Calu3 (cell line): ENCODE measurements at places on chromosomes 3 and 15. TPM values are rescaled to one million over a fixed set of nuclear protein-coding genes. Genes with fewer than 3 reads are reported as not detected.

GRCh38 chr3:30332196-30333021 lies 274.0 kb upstream of the TGFBR2 start:
- DNase-seq, result no peak

GRCh38 chr3:23991306-23991682 lies 46.2 kb downstream of the NR1D2 start:
- no peak for DNase-seq

GRCh38 chr3:4633078-4634004 lies 140.2 kb downstream of the ITPR1 start:
- DNase-seq, result peak; percentile 19

DNA sequence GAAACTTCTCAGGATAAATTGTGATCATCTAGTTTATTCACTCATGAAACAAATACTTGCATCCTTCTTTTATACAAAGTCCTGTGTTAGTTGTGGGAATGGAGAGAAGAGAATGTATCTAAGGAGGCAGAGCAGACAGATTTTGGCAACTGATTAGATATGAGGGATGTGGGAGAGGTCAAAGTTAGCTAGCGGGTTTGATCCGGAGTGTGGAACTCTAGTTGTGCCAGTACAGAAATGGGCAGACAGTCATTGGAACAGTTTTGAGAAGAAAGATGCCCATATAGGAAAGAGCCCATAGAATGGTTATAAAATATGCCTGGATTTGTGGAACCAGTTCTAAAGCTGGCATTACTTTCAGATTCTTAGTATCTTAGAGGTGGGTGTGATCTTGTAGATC lies 141.1 kb downstream of the FNDC3B start:
- no peak for DNase-seq

GRCh38 chr3:150161011-150161410 lies 190.3 kb upstream of the PFN2 start:
- no peak for DNase-seq

Gene GPR87
- total RNA-seq, result 1.2 and 1.5 TPM in 2 replicates

GRCh38 chr15:42640109-42640508 lies 64.7 kb downstream of the STARD9 start:
- no peak for DNase-seq

Gene FMN1
- 5.5 and 7.1 TPM in 2 replicates for total RNA-seq

DNA sequence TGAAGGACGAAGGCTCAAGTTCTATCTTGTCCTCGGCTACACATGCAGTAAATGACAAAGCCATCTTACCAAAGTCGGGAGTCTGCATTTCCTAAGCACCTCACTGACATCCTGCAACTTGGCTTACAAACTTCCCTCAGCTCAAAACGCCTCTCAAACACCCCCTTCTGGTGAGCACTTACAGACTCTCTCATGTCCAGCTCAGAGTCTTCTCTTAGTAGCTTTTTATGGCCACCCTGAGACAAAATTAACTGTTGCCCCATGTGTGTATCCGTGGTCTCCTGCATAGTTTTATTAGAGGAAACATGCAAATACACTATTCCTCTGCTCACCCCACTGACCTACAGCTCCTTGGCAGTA lies 819.7 kb downstream of the FHIT start:
- peak; percentile 1 for DNase-seq

Gene STOML1
- 18.3 and 19.7 TPM in 2 replicates for total RNA-seq

Gene CPNE9
- not detected in 2 replicates for total RNA-seq

DNA sequence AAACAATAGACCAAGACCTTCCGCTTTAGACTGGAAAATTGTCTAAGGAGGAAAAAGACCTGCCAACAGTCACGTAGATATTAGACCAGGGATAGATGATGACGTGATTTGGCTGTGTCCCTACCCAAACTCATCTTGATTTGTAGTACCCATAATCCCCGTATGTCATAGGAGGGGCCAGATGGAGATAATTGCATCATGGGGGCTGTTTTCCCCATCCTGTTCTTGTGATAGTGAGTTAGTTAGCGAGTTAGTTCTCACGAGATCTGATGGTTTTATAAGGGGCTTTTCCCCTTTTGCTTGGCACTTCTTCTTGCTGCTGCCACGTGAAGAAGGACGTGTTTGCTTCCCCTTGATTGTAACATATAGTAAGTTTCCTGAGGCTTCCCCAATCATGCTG lies 31.7 kb upstream of the SUCLG2 start:
- no peak for DNase-seq

DNA sequence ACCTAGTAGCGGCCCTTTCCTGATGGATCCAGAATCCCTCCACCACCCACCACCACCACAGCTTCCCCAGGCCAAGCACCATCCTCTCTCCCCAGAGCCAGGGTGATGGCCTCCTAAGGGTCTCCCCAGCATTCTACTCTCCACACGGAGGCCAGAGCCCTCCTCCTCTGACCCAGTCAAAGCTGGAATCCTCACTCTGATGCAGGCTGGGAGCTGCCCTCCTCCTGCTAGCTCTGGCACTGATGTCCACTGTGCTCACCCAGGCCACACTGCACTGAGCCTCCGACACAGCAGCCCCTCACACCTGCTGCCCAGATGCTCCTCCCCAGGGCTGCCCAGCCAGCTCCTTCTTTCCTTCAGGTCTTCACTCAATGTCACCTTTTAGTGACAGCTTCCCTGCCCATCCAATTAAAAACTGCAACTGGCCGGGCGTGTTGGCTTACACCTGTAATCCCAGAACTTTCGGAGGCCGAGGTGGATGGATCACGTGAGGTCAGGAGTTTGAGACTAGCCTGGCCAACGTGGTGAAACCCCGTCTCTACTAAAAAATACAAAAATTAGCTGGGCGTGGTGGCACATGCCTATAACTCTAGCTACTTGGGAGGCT lies 21.0 kb downstream of the XXYLT1 start:
- no peak for DNase-seq

Gene ULK4
- 8.6 and 8.7 TPM in 2 replicates for total RNA-seq

GRCh38 chr3:34106879-34107278 lies 308.4 kb downstream of the PDCD6IP start:
- peak; percentile 55 for DNase-seq

DNA sequence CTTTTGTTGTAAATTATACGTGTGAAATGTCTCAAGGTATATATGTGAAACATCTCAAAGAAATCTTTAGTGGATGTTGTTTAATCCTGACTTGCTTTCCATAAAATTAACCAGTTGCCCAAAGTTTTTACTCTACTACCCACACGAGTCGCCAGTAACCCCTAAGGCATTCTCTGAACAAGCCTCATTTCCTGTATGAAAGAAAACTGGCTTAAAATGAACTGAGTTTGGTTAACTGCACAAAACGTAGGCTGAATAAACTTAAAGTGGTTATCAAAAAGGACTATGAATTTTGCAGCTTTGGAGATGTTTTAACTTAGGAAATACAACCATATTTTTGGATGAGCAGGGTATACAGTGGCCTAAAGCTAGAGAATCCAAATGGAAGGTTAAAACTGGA lies 2.7 kb upstream of the APPL1 start:
- no peak for DNase-seq

Gene PRKCD
- total RNA-seq, result 24.4 and 25.2 TPM in 2 replicates

DNA sequence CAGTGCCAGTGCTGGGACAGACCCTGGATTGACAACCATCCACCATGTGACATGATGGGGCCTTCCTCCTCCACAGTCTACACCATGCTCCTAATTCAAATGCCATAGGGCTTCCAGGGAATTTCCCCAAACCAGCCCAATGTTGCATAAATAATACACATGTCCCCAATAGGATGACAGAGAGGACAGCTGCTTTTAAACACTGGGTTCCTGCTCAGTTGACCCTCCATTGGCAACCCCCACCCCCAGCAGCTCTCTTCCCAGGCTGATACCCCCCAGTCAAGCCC lies 28.3 kb upstream of the ATP2B2 start:
- no peak for DNase-seq

Gene PP2D1
- not detected in 2 replicates for total RNA-seq

Gene AMIGO3
- 0.49 and 0.73 TPM in 2 replicates for total RNA-seq

Gene PLCB2
- total RNA-seq, result 37.3 and 43.1 TPM in 2 replicates

Gene RYR3
- total RNA-seq, result not detected in 2 replicates

DNA sequence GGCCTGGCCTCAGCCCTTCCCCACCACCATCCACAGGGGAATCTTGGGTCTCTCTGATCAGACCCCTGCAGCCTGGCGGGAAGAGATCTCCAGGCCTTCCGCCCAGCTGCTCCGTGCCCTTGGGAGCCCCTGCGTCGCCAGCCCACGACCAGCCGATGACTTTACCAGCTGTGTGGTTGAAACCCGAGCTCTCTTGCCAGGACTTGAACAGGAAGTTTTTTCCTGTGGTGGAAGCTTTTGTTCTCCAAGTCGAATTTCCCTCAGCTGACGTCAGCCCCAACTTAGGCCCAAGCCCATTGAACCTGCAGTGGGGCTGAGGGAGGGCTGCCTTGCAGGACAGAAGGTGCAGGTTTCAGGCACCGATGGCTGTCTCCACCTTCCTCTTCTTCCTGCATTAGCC lies 51.7 kb upstream of the SMAD3 start:
- no peak for DNase-seq

DNA sequence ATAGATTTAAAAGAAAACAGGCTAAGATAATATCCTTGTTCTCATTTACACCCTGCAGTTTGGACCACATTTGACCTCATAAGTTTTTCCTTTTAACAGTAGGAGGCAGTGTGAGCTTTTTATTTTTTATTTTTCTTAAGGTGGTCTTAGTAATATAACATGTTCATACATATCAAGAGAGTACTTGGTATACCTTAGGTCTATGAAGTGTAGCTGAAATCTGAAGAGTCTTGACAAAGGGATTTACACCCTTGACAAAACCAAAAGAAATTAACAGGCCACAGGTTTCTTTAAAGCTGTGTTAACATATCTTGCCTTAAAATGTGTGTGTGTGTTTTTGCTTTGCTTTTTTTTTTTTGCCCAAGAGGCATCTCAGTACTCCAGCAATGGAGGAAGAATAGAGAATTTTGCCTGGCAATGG lies 3.2 kb downstream of the RAP2B start:
- DNase-seq, result no peak

DNA sequence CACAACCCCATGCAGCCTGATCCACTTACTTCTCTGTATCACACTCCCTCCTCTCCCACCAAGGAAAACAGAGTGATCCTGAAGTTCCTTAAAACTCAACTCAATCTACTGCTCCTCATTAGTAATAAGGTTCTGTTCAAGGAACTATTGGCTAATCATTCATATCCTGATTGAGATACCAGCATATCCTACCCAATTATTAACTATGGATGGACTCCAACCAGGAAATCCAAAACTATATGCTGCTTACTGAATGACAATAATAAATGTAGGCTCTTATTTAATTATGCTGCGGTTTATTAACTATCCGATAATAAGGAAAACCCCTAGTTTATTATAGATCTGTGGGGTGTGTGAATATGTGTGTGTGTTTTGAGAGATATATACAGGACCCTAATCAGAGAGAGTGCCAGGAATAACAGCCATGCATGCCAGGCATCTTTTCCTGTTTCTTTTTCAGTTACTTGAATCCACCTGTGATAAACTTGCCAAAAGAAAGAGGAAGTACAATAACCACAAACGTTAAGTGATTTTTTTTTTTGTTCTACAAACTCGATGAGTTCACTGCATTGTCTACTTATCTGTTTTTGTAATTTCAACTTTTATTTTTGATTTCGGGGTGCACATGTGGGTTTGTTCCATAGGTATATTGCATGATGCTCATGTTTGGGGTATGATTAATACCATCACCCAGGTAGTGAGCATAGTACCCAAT lies 1031.7 kb upstream of the CFAP20DC start:
- DNase-seq, result no peak

DNA sequence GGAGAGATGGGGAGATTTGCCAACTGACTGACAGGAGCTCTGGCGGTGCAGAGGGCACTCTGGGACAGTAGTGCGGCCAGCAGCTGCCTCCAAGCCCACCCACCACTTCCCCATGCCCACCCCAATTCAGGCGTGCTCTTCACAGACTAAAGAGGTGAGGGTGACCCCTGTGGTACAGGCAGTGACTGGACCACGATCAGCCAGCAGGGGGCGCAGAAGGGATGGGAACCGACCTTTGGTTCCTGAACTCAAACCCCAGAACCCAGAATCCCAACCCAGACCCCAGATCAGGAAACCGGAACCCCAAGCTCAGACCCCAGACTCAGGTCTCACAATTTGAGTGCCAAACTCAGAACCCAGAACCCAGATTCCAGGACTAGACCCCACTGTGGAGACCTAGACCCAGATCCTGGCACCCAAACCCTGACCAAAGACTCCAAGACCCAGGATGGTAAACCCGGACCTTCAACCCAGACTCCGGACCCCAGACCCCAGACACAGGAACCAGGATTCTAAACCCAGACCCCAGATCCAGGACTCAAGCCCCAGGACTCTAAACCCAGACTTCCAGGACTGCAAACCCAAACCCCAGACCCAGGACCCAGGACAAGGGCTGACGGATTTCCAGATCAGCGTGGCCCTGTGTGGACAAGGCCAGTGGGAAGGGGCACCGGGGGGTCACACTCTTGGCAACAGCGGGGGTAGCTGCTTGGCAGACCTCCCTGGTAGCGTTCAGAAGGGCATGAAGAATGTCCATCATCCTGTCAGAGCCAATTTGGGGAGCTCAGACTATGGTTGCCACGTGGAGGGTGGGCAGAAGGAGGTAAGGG lies 3.7 kb upstream of the MYL3 start:
- DNase-seq, result peak; percentile 83

Gene MEGF11
- total RNA-seq, result 0.09 and 0.15 TPM in 2 replicates

Gene GLT8D1
- total RNA-seq, result 36.2 and 40.3 TPM in 2 replicates

GRCh38 chr3:141462176-141462859 lies 24.5 kb upstream of the RASA2 start:
- no peak for DNase-seq

GRCh38 chr3:27573780-27574437 lies 89.7 kb upstream of the SLC4A7 start:
- DNase-seq, result no peak

Gene SIDT1
- total RNA-seq, result 0.87 and 1.5 TPM in 2 replicates

Gene ZNF662
- total RNA-seq, result 1.1 and 1.2 TPM in 2 replicates

Gene RTP3
- not detected in 2 replicates for total RNA-seq

- no peak for DNase-seq
Observed at GRCh38 chr3:184058029-184058428, 5.2 kb downstream of the HTR3C start.

Gene SRGAP3
- 8.2 and 9.7 TPM in 2 replicates for total RNA-seq

Gene NEK11
- 19.9 and 23.9 TPM in 2 replicates for total RNA-seq

Gene SLC12A8
- 15.5 and 16.8 TPM in 2 replicates for total RNA-seq

- no peak for DNase-seq
Observed at GRCh38 chr3:127775398-127776109, 46.8 kb downstream of the MGLL start.
